ENCODE measurements at places on chromosomes 6 and 20.

- no peak for DNase-seq
These were observed 178.2 kb upstream of the IMPG1 start for GRCh38 chr6:76250666-76251065.

GRCh38 chr6:5567352-5567751 is 306.0 kb downstream of the FARS2 start:
- no peak for DNase-seq

GRCh38 chr6:156398966-156399365 is 378.2 kb upstream of the ARID1B start:
- DNase-seq: no peak

DNA sequence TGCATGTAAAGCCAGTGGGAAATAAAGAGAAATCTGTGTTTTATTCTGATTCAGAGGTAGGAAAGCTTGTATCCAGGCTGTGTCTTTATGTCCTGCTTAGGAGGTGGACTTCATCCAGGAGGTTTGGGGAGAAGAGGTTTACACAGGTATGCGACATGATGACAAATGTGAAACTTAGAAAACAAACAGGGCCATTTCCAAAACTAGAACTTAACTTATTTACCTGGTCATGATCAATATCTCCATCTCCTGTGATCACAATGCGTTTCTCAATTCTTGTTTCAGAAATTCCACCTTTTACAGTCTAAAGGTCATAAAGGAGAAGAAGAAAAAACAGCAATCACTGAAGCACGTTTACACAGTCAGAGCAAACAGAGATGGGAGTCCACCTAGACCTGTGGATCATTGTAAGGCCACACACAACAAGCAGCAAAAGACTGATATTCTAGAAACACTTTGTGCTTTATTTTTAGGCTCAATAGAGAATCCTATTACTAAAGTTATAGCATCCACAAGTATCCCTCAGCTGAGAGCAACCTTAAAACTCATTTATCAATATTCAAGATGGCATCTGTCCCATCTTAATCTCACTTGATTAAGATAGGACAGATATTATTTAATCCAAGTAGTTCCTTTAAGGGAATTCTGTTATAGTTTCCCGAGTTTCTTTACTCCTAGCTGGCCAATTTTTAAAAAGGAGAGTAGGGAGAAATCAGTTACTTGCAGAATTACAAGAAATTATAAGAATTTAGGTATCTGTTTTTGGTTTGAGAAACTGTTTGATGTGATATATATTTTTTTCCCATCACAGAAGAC is 36.4 kb downstream of the SMLR1 start:
- no peak for DNase-seq

DNA sequence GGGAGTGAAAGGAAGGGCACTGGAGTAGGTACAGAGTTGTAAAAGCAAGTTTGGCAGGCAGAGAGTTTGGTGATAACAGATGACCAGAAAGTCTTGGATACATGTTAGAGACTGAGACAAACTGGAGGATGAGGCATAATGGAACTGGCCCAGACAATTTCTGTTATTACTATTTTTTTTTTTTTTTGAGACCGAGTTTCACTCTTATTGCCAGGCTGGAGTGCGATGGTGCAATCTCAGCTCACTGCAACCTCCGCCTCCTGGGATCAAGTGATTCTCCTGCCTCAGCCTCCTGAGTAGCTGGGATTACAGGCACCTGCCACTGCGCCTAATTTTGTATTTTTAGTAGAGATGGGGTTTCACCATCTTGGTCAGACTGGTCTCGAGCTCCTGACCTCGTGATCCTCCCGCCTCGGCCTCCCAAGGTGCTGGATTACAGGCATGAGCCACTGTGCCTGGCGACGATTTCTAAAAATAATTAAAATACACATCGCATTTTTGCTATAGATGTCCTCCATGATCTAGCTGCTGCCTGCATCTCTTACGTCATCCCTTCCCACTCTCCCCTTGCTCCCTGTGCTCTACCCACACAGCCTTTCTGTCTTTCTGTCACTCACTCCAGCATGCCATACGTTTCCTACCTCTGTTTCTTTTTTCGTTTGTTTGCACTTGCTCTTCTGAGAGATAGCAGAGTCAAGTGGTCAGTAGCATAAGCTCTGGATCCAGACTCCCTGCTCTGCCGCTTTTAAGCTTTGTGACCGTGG is 23.5 kb downstream of the MAPK14 start:
- DNase-seq: no peak

DNA sequence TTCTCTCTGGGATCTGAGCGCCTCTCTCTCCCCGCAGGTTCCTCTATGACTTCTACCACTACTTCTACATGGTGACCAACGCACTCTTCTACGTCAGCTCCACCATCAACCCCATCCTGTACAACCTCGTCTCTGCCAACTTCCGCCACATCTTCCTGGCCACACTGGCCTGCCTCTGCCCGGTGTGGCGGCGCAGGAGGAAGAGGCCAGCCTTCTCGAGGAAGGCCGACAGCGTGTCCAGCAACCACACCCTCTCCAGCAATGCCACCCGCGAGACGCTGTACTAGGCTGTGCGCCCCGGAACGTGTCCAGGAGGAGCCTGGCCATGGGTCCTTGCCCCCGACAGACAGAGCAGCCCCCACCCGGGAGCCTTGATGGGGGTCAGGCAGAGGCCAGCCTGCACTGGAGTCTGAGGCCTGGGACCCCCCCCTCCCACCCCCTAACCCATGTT is 36.3 kb upstream of the MRGBP start:
- no peak for DNase-seq

DNA sequence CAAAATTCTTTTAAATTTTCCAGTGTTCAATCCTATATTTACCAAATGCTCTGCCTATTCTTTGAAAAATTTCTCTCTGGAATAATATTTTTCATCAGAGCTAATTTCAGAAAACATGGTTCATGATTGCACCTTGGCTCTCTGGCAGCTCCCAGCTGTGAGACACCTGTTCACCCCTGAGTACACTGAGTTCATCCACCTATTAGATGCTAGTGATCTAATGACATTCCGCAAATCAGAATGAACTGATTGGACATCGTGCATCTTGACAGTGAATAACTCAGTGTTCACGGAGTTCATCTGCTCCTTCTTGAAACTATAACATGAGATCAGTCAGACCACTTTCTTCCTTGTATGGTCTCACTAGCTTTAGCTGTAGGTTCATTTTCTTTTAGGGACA is 3.9 kb upstream of the SHPRH start:
- no peak for DNase-seq

GRCh38 chr6:29557320-29557719 is 2.2 kb downstream of the UBD start:
- DNase-seq: no peak

DNA sequence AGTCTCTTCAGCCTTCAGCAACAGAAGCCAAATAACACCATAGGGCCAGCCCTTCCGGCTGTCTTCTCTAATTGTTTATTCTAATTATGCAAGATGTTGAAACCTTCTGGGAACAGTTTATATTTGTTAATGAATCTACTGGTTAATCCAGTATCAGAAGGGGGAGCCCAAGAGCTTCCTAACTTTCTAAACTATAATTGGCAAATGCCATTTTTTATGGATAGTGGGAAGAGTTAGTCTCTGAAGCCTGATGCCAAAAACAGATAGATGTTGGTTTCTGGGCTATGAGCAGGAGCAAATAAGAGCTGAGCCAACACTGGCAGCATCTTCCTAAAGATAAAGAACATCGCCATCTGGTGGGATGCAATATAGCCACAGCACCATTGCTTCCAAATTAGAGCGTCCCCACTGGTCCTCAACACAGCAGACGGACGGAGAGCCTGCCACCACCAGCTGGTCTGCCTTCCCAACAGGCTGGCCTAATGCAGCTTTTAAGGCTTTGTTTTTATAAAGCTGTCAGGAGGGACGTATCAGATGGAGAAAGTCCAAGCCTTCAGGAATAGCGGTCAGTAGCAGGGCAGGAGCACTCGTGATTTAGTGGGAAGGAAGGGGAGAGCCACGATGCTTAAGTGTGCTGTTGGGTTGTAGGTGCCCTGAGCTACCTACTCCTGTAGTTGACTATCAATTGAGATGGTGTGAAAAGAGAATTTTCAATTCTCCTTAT is 118.8 kb downstream of the RALGAPA2 start:
- no peak for DNase-seq

GRCh38 chr20:61724376-61724775 is 341.3 kb downstream of the TAF4 start:
- no peak for DNase-seq

- DNase-seq: no peak
These were observed 136.4 kb downstream of the MTFR2 start for GRCh38 chr6:136113736-136114173.

- DNase-seq: no peak
These were observed 467.5 kb downstream of the PRKN start for GRCh38 chr6:162260027-162260426.

DNA sequence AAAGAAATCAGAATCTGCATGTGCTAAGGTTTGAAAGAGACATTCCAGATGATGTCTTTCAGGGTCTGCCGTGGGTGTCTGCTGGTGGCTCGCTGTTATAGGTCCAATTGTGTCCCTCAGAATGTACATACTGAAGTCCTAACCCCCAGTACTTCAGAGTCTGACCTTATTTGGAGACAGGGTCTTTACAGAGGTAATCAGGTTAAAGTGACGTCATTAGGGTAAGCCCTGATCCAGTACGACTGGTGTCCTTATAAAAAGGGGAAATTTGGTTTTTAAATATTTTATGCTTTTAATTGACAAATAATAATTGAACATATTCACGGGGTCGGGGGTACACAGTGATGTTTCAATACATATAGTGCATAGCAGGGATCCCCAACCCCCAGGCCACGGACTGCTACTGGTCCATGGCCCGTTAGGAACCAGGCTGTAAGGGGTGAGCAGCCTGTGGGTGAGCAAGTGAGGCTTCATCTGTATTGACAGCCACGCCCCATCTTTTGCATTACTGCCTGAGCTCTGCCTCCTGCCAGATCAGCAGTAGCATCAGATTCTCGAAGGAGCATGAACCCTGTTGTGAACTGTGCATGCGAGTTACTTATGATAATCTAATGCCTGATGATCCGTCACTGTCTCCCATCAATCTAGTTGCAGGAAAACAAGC is 33.2 kb upstream of the SLC22A23 start:
- DNase-seq: no peak

DNA sequence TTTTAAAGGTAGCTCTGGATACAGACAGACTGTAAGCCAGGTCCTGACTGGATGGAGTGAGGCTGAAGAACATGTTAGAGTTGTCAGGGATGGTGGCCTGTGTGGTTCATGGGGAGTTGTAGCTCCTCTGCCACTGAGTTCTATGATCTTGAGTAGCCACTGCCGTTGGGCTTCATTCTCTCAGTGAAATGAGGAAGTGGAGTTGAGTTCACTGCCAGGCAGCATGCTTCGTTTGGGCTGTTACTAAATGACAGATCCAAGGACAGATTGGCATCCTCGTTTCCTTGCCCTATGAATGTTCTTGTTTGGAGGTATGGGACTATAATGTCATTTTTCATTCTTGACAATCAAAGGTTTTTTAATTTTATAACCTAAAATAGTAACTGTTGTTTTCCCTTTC is 37.2 kb downstream of the SCAND1 start:
- DNase-seq: no peak

GRCh38 chr20:32828029-32828680 is 8.4 kb downstream of the MAPRE1 start:
- no peak for DNase-seq

- no peak for DNase-seq
These were observed 596.8 kb upstream of the JAG1 start for GRCh38 chr20:11270566-11270965.

GRCh38 chr6:149026530-149026942 is 279.7 kb downstream of the UST start:
- DNase-seq: peak; percentile 26

DNA sequence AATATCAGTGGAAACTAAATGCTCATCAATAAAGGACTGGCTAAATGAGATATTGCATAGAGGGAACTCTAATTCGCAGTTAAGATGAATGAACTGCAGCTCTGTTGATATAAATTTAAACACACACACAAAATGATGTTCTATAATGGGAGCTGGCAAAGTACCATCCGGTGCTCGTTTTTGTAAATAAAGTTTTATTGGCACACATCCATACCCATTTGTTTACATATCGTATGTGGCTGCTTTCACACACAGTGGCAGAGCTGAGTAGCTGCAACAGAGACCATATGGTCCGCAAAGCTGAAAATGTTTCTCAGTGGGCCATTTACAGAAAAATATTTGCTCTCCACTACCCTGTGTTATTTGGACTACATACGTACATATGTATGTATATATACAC is 120.7 kb downstream of the EDN3 start:
- no peak for DNase-seq

DNA sequence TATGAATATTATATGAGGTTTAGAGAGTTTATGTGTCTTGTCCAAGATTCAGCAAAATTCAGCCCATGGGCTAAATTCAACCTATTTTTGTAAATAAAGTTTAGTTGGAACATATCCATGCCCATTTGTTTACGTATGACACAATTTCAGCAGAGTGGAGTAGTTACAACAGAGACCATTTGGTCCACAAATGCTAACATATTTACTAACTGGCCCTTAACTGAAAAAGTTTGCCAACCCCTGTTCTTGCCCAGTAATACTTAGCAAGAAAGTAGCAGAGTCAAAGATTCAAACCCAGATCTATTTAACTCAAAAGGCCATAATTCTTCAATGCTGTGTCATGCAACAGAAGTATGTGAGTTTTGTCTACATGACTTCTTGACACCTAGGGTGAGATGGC is 561.0 kb downstream of the PTPRT start:
- no peak for DNase-seq

- DNase-seq: no peak
These were observed 81.6 kb downstream of the OLIG3 start for GRCh38 chr6:137412562-137412961.

GRCh38 chr20:59295531-59295930 is 4.9 kb upstream of the EDN3 start:
- DNase-seq: no peak

- no peak for DNase-seq
These were observed 11.0 kb upstream of the TCP11 start for GRCh38 chr6:35152067-35152707.

DNA sequence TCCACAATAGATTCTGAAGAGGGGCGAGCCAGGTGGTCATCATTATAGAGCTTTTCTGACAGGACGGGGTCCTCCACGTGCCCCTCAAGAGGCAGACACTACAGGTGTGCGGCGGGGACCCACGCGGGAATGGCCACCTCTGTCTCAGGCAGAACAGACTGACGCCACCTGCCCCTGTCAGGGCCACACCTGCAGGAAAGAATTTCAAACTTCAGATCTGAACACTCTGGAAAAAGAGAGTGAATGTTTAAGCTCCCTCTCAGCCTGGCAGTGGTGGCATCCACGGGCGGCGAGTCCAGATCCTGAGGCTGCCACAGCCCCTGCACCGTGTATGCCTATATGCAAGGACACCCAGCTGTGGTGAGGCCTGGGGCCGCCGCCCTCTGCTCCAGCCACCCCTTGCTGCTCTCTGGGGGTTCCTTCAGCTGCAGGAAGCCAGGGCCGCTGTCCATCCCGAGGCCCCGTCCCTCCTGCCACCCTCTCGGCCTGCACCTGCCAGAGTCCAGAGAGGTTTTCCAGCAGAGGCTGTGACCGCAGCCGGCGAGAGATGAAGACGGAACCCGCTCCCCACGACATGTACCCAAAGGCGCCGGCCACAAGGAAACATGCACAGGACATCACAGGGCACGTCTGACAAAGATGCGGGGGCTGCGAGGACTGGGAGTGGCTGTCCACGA is 234.9 kb downstream of the ERMARD start:
- DNase-seq: no peak

- no peak for DNase-seq
These were observed 248.8 kb downstream of the KHDC1L start for GRCh38 chr6:72976484-72976883.

- DNase-seq: no peak
These were observed 119.6 kb downstream of the SCML4 start for GRCh38 chr6:107704347-107705013.

All from epithelial cell of prostate (primary cell).